Lower lobe of right lung (tissue), 2 donors: ENCODE measurements at places on chromosomes 5 and 9. TPM values are rescaled to one million over a fixed set of nuclear protein-coding genes. Genes with fewer than 3 reads are reported as not detected.

DNA sequence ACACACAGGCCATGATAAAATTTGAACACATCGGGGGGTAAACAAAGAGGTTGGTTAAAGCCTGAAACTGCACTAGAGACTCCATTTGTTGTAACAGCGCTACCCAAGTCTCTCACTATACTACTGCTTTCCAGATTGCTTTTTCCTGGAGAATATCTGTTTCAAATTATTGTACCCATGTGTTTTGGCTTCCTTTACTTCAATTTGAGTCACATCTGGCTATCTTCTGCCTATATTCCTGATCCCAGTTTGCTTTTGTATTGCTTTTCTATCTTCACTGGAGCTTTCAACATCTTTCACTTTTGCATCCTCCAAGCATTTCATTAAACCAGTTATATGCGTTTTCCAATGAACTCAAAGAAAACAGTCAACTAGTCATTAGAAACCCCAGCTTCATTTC lies 404.7 kb downstream of the MLLT3 start:
- no peaks in the 10 kb centered on the region for H3K27me3 ChIP-seq
- no peak overlapping the region for H3K27ac ChIP-seq
- no peak for DNase-seq
- no peaks in the 10 kb centered on the region for H3K4me1 ChIP-seq
- no peaks in the 10 kb centered on the region for H3K36me3 ChIP-seq

GRCh38 chr5:147610798-147611197 lies 100.9 kb upstream of the DPYSL3 start:
- H3K36me3 ChIP-seq: no peaks in the 10 kb centered on the region
- H3K4me3 ChIP-seq: no peak overlapping the region
- H3K27me3 ChIP-seq: no peaks in the 10 kb centered on the region
- no peak for DNase-seq
- H3K27ac ChIP-seq: no peak overlapping the region
- no peaks in the 10 kb centered on the region for H3K4me1 ChIP-seq

DNA sequence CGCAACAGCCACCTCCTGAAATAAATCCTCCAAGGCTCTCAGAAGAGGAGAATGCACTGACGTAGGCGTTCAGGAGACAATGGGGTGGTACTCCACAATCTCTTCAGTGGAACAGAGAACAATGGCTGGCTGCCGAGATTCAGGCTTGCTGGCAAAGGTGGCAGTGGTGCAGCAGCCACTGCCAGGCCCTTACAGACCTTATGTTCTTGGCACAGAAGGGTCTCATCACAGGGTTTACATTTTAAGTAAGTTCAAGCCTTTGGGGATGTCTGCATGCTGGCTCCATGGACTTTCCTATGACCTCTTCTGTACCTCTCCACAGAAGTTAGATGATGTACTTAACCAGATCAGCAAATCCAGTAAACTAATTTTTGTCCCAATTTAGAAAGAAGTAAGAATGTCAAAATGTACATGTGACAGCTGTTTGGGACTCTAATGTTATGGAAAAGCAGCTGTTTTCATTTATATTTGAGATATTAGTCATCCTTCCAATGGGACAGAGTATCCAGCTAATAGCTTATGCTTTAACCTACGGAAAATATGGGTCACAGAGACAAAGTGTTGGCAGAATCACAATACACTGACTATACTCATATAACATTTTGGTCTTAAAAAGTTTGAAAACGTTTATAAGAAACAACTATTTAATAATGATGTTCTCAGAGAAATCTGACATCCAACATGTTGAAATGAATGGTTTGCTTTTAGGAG lies 180.9 kb downstream of the MAPKAP1 start:
- no peaks in the 10 kb centered on the region for H3K27me3 ChIP-seq
- no peak overlapping the region for H3K4me3 ChIP-seq
- H3K4me1 ChIP-seq: peaks cover 35% of the 10 kb centered on the region
- H3K27ac ChIP-seq: no peak overlapping the region
- H3K36me3 ChIP-seq: no peaks in the 10 kb centered on the region
- no peak for DNase-seq

- H3K4me1 ChIP-seq: peaks cover 18% of the 10 kb centered on the region
- no peaks in the 10 kb centered on the region for H3K36me3 ChIP-seq
- no peak overlapping the region for H3K4me3 ChIP-seq
- no peak overlapping the region for H3K27ac ChIP-seq
- H3K27me3 ChIP-seq: no peaks in the 10 kb centered on the region
Measured at GRCh38 chr5:180519098-180519497, 24.9 kb downstream of the CNOT6 start.

DNA sequence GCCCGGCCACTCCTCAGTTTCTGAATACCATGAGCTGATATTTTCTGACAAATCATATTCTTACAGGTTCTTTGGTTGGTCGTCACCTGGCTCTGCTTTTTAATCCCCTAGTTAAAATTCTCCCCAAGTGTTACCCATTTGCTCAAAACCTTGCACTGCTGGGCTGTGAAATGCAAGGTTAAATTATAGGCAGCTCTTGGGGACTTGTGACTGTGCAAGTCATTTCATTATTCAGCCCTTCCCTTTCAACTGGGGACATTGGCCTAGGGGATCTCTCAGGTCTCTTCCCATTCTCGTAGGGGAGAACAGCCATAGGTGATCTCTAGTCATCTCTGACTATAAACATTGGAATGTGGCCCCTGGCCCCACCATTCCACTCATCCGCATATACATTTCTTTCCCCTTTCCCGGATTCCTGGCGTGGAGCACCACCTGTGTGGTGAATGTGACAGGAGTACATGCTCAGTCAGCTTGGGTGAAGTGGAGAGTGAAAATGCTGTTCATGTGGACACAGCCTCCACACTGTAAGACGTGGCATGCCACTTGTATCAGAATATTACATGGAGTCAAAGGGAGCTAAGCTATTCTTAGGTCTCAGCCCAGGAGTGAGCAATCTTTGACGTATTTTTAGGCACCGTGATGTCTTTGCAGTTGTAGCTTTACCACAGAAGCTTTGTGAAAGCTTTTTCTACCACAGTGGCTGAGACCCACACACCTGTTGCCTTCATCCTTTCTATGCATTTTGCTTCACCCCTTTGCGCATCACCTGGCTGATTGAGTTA lies 386.7 kb downstream of the KDM4C start:
- peaks cover 12% of the 10 kb centered on the region for H3K36me3 ChIP-seq
- H3K4me1 ChIP-seq: no peaks in the 10 kb centered on the region
- H3K4me3 ChIP-seq: no peak overlapping the region
- no peak for DNase-seq

DNA sequence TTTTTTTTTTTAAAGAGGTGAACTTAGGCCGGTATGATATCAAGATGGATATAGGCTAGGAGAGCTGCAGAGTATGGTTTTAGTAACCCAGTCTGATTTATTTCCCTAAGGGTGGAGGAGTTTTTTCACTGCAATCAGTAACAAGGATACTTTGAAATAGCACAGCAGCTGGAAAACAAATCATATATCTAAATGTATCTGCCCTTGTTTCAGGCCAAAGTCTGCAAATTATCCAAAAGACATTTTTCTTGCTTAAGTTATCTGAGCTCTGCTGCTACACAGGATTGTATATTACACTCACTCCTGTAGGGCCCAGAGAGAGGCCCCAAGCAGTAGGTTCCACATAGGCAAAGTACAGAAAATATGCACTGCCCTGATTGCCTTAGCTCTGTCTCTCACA lies 222.4 kb downstream of the NTRK2 start:
- no peak for DNase-seq
- H3K27me3 ChIP-seq: no peaks in the 10 kb centered on the region
- H3K27ac ChIP-seq: no peak overlapping the region
- no peaks in the 10 kb centered on the region for H3K4me1 ChIP-seq
- no peaks in the 10 kb centered on the region for H3K36me3 ChIP-seq

GRCh38 chr5:158349987-158350386 lies 491.0 kb upstream of the CLINT1 start:
- DNase-seq: no peak
- no peaks in the 10 kb centered on the region for H3K27me3 ChIP-seq
- no peaks in the 10 kb centered on the region for H3K36me3 ChIP-seq
- no peaks in the 10 kb centered on the region for H3K4me1 ChIP-seq

The ZNF484 gene
- total RNA-seq: 9.0 TPM
